ENCODE measurements at places on chromosomes 5 and 9.

DNA sequence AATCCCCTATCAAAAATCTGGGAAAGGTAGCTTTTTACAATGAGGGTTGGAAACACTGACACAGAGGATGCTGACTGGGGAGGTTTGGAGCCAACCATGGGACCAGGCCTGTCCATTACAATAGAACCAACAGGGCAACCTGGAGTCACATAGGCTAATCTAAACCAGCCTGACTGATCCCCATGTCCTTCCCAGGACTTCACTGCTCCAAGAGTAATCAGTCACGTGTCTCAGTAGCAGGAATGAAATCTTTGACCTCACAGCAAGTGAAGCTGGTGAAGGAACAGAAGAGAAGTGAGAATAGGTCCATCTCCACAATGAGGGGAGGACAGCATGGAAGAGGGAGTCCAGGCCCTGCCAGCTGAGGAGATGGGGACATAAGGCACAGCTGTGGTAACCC is 16.0 kb upstream of the GLRX start:
- DNase-seq = no peak

GRCh38 chr5:177311392-177311722 is 341 bp downstream of the MXD3 start:
- DNase-seq = no peak

- no peak for DNase-seq
Measured at GRCh38 chr5:17477573-17478265, 20.3 kb upstream of the TAF11L2 start.

DNA sequence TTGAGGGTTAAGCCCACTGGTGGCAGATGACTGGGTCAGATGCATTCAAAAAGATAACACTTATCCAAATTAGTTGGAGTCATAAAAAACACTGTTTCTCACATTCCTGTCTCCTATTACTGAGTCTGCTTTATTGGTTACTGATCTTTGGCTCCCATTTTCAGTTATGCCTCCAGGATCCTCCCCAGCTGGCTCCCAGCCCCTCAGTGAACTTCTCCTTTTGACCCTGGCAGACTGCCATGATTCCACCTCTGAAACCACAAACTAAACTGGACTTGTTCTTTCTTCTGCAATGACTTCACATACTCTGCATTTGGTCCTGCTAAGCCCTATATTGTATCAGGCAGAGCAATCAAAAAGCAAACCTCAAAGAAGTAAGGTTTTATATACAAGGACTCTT is 860.8 kb upstream of the DMAC1 start:
- DNase-seq = no peak

- no peak for DNase-seq
Measured at GRCh38 chr5:97543166-97543565, 360.1 kb upstream of the RIOK2 start.

- DNase-seq = no peak
Measured at GRCh38 chr9:84867186-84867585, 197.7 kb downstream of the NTRK2 start.

GRCh38 chr9:19876569-19877316 is 87.9 kb upstream of the SLC24A2 start:
- no peak for DNase-seq

GRCh38 chr9:4780651-4781050 is 12.1 kb upstream of the RCL1 start:
- DNase-seq = no peak

- DNase-seq = no peak
Measured at GRCh38 chr9:35318741-35319140, 156.9 kb downstream of the UNC13B start.

DNA sequence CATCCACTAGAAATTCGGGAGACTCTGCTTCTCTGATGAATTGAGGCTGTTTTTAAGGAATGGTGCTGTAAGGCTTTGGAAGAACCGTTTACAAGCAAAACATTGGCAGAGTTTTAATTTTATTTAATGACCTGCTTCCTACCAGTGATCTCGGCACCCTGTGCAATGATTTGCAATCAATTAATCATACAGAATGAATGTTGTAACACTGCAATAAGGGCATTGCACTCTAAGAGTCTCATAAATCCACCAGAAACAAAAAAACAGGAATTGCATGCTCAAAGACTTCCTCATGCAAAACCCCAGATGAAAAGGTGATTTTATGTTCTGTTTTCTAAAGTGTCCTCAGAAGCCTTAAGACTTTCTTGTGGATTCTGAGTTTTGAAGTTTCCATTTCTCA is 295.7 kb downstream of the ARHGEF28 start:
- no peak for DNase-seq

GRCh38 chr5:80782626-80783025 is 127.8 kb upstream of the DHFR start:
- DNase-seq = no peak

DNA sequence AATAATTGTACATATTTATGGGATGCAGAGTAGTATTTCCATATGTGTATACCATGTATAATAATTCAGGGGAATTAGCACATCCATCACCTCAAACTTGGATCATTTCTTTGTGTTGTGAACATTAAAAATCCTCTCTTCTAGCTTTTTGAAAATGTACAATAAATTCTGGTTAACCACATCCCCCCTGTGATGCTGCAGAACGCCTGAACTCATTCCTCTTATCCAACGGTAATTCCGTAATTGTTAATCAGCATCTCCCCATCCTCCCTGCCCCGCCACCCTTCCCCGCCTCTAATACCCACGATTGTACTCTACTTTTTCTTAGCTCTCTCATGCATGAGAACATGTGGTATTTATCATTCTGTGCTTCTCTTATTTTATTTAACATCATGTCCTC is 127.7 kb upstream of the ANKRD55 start:
- no peak for DNase-seq

DNA sequence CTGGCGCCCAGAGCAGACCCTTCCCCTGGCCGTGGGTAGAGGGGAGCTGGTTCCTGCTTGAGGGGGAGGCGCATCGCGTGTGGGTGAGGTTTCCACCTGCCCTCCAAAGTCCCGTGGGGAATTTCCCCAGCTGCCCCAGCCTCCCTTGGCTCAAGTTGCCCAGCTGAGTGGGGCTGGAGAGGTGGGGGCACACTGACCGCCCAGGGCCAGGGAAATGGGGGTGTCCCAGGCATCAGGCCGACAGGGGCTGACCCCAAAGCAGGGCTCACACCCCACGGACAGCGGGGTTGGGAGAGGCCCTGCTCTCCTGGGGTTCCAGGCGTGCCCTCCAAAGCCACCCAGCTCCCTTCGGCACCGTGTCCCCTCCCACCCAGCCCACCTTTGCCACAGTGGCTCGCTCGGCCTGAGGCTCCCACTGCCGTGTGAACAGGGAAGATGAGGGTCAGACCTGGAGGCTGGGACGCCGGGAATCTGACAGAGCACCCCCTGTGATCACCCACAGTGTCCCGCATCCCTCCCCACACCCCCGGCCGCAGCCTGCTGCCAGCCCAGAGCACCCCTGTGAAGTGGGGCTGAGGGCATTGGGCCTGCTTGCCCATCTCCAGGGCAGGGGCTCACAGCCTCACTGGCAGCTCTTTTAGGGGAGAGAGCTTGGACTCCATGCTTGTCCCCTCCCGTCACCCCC is 933 bp upstream of the EGFL7 start:
- no peak for DNase-seq

- DNase-seq = no peak
Measured at GRCh38 chr9:114588210-114588609, 641 bp downstream of the ATP6V1G1 start.

DNA sequence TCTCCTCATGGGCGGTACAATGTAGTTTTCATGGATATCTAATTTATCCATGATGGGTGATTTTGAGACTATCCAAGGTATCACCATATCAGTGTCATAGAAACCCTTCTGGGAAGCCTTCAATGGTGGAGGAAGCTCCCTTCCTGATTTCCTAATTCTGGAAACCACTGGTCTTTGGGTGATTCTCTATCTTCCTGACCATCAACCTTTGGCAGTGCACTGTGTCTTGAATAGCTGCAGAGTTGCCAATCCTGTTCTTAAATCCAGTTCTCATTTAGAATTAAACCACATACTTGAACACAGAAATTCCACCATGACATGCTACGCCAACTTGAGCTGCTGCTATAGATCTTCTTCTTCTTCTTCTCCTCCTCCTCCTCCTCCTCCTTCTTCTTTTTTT is 161.7 kb upstream of the KLF9 start:
- no peak for DNase-seq

- DNase-seq = no peak
Measured at GRCh38 chr9:86330186-86330585, 24.0 kb downstream of the TUT7 start.

GRCh38 chr5:156021866-156022265 is 305.1 kb upstream of the SGCD start:
- DNase-seq = no peak

GRCh38 chr5:68562308-68562707 is 346.8 kb downstream of the PIK3R1 start:
- no peak for DNase-seq

DNA sequence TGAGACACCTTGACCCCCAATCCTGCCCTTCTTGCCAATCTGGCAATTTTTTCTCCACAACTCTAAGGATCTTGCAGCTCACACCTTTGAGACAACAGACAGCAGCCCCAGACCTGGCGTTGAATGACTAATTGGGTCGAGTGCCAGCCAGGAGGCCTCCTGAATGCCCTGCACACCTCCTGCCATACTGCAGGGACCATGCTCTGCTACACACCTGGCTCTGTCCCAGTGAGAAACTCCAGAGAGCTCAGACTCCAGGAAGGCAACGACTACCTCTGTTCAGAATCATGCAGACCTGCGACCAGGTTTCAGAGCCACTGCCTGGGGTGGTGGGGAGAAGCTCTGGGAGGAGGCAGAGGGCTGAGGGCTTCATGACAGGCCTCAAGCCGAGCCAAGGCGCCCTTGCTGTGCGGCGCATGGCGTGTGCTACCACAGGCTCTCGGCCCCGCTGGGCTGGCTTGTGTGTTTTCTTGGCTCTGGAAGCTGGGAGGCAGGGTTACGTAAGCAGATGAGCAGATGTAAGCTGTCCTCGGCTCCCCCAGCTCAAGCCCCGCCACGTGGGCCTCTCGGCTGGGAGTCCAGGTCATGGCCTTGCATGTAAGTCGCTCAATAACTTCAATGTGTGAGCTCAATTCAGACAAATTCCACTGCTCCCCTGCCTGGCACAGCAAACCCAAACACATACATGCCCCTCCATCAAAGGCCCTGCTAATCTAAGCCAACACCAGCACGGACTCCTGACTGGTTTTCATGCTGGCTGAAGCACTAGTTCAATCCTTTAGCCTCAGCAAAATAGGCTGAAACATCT is 27.5 kb downstream of the B4GALT1 start:
- DNase-seq = no peak

DNA sequence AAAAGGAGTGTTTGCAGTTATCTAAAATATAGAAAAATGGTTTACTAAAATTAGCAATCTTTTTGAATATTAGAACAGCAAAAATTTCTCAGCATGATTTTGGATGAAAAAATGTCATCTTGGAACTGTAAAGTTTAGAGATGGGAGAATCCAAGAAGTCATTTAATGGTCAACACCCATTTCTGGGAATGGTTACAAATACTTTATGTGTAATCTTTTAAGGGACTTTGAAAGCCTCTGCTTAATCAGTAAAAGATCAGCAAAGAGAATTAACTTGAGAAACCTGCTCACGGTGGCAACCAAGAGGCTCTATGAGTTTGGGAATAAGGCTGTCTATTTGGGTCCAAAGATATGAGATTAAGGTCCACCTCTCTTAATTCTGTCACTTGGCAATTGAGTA is 13.0 kb downstream of the C1QTNF3 start:
- no peak for DNase-seq

DNA sequence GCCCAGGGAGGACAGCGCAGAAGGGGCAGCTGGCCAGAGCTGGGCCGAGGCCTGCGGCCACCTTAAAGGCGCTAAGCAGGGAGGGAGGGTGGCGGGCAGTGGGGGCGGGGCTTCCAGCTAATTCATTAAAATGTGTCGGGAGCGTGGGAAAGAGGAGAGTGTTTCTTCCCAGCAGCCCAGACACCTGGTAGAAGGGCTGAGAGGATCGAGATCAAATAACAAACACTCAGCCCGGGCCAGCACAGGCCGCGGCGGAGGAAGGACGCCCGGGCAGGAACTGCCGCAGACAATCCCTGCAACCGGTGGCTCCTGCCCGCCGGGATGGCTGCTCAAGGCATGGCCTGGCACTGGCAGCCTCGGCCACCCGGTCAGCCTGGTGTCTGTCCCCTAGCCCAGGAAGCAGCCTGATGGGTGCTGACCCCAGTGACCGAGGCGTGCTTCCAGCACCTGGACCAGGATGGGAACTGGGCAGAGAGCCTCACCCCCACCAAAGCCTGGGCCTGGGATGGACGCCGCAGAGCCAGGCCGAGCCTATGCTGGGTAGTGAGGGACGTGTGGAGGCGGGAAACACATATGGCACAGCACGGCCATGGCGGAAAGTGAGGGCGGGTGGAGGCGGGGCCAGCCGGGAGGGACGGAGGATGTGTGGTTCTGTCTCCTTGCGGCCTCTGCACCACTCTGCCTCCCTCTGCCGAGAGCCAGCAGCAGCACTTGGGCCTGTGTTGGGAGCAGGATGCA is 3.2 kb upstream of the NRARP start:
- no peak for DNase-seq

DNA sequence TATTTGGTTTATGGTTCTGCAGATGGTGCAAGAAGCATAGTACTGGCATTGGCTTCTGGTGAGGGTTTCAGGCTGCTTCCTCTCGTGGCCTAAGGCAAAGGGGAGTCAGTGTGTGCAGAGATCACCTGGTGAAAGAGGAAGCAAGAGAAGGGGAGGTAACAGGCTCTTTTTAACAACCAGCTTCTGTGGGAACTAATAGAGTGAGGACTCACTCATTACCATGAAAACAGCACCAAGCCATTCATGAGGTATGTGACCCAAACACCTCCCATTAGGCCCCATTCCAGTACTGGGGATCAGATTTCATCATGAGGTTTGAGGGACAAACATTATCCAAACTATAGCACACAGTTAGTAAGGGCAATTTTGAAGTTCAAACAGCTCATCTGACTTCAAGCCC is 263.5 kb downstream of the TMEM38B start:
- no peak for DNase-seq

GRCh38 chr9:35619800-35620158 is 1.6 kb upstream of the CD72 start:
- no peak for DNase-seq

DNA sequence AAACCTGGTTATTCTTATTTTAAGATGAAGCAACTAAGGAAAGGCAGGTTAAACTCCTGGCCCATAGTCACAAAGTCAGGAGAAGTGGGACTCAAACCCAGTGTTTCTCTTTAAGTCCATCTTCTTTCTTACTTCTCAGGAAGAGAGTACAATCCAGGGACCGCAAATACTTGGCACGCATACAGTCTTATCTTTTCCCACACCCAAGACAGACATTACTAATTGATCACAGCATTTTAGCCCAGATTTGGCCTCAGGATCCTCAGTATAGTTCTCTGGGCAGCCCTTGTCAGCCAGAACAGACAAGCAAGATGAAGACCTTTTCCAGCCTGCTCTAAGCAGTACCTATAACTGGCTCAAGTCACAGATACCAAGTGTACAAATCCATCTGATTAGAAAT is 125.5 kb upstream of the RAI14 start:
- no peak for DNase-seq

All from vagina (tissue), 2 donors.